Nasal cavity respiratory epithelium epithelial cell of viscerocranial mucosa (primary cell): ENCODE measurements at places on chromosomes 2 and 18. TPM values are rescaled to one million over a fixed set of nuclear protein-coding genes. Genes with fewer than 3 reads are reported as not detected.

UNC80 gene
- total RNA-seq = under 0.01 and 0.21 TPM in 2 replicates

DAW1 gene
- total RNA-seq = 0.07 TPM in 1 of 2 replicates, not detected in the other

SERPINB11 gene
- total RNA-seq = under 0.01 and 0.93 TPM in 2 replicates

GBX2 gene
- total RNA-seq = not detected in 2 replicates
